ENCODE measurements at places on chromosomes 5 and 9.
A peak's percentile ranks its signal among the peaks of the same experiment; 100 is the strongest.

GRCh38 chr5:61631438-61631941 lies 299.4 kb downstream of the ZSWIM6 start:
- DNase-seq, result no peak

- no peak for DNase-seq
Observed at GRCh38 chr5:158929552-158930218, 170.0 kb downstream of the EBF1 start.

GRCh38 chr5:119951330-119951934 lies 322.1 kb downstream of the FAM170A start:
- DNase-seq, result no peak

DNA sequence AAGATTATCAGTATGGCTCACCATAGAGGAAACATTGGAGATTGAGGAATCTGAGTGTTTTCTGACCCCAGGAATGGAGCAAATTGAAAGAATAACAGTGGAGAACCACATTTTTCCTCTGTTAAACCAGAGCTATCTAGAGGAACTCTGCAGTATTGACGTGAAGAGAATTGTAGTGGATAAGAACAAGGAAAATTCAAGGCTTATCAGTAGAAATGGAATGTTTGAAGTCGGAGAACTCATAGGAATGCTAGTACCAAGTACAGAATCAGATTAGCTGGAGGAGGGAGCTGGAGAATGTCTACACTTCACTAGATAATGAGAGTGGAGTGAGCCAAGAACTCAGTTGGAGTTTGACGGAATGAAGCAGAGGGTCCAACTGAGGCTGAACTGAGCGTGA lies 50.3 kb downstream of the SNCAIP start:
- DNase-seq, result no peak

GRCh38 chr9:120609636-120610035 lies 29.7 kb upstream of the CDK5RAP2 start:
- DNase-seq, result no peak

DNA sequence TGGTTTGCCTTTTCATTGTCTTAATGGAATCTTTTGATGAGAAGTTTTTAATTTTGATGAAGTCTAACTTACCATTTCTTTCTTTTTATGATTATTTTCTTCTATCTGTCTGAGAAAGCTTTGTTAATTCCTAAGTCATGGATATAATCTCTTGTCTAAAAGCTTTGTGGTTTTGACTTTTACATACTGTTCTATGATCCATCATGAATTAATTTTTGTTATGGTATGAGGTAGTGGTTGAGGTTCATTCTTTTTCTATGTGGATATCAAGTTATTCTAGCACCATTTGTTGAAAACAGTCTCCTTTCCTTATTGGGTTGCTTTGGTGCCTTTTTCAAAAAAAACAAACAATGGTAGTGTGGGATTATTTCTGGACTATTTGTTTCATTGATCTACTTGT lies 20.4 kb downstream of the FBXO10 start:
- no peak for DNase-seq

GRCh38 chr5:19555436-19555835 lies 432.6 kb downstream of the CDH18 start:
- no peak for DNase-seq

- DNase-seq, result no peak
Observed at GRCh38 chr5:17802256-17802655, 168.0 kb downstream of the TAF11L14 start.

GRCh38 chr9:99677281-99677680 lies 144.4 kb upstream of the NR4A3 start:
- DNase-seq, result no peak

- no peak for DNase-seq
Observed at GRCh38 chr9:18379073-18379811, 94.7 kb upstream of the ADAMTSL1 start.

- no peak for DNase-seq
Observed at GRCh38 chr9:83512621-83513020, 25.6 kb downstream of the FRMD3 start.

DNA sequence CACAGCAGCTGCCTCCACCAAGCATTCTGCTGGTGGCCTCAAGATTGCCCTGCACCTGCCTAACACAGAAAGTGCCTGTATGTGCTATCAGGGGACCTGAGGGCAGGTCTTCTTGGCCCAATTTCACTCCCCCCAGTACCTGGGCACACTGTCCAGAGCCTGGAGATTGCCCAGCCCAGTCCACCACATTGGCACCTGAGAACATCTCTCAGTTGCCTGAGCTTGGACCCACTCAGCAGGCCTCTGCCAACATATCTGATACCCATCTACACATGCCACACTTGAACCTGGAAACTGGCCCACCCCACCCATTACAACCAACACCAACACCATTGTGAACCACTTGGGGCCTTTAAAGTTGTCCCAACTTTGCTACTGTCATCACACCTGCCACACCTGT lies 1523.1 kb upstream of the CDH9 start:
- no peak for DNase-seq

GRCh38 chr9:36276781-36277181 lies 18.5 kb upstream of the GNE start:
- no peak for DNase-seq

- no peak for DNase-seq
Observed at GRCh38 chr5:126234563-126235195, 188.5 kb upstream of the GRAMD2B start.

DNA sequence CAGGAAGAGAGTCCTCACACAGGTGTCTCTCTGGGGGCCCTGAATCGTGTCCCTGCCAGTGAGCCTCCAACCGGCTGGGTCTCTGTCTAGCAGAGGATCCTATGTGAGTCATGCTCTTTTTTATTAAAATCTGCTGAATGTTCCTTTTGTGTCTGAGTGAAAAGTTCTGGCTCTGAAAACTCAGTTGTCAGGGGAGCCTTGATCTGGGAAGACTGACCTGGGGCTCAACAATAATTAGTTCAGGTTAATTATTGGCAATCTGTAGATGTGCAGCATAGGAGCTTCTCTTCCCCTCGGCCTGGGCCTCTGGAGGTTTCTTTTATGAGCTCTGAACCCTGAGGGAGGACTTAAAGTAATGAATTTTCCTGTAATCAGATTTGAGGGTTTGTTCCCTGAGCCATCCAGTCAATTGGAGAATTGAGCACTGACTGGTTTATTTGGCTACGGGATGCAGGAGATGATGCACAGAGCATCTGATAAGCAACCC lies 45.2 kb downstream of the ALG2 start:
- no peak for DNase-seq

DNA sequence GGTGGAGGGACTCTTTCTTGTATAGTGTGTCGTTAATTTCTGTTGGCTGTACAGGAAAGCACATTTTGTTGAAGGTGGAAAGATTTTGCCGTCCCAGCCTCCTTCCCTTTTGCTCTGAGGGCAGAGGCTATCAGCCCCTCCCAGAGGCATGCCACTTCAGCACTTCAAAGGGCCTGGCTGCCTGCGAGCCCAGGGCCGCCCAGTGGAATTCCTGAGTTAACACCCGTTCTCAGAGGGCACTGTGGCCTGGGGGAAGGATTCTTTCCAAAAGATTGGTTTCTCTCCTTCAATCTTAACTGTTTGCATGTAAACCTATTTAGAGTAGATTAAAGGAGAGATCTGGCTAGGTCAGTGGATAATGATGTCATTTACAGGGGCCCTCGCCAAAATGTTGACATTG lies 238.6 kb downstream of the FANCC start:
- no peak for DNase-seq

- no peak for DNase-seq
Observed at GRCh38 chr9:116189683-116190082, 36.1 kb downstream of the PAPPA start.

GRCh38 chr5:72991394-72991793 lies 35.6 kb downstream of the FCHO2 start:
- DNase-seq, result no peak

GRCh38 chr9:129455151-129455995 lies 165.5 kb downstream of the C9orf50 start:
- DNase-seq, result no peak

- DNase-seq, result no peak
Observed at GRCh38 chr5:6837519-6838110, 124.4 kb downstream of the TENT4A start.

DNA sequence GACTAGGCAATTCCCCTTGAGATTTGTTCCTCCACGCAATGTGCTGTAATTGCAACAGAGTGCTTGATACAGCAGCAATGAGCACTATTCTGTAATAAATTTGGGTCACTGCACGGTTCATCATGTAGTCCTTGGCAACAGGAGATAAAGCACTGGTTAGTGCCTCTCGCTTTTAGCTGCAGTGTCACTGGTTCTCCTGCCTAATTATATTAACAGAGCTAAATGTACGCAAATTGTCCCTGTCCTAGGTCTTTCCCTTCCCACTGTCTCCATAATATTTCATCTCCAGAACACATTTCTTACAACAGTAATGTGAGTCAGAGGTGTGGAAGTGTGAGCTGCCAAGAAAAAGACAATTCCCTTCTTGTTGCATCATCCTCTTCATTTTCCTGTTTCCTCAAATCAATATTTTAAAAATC lies 553.1 kb downstream of the ZNF608 start:
- no peak for DNase-seq

DNA sequence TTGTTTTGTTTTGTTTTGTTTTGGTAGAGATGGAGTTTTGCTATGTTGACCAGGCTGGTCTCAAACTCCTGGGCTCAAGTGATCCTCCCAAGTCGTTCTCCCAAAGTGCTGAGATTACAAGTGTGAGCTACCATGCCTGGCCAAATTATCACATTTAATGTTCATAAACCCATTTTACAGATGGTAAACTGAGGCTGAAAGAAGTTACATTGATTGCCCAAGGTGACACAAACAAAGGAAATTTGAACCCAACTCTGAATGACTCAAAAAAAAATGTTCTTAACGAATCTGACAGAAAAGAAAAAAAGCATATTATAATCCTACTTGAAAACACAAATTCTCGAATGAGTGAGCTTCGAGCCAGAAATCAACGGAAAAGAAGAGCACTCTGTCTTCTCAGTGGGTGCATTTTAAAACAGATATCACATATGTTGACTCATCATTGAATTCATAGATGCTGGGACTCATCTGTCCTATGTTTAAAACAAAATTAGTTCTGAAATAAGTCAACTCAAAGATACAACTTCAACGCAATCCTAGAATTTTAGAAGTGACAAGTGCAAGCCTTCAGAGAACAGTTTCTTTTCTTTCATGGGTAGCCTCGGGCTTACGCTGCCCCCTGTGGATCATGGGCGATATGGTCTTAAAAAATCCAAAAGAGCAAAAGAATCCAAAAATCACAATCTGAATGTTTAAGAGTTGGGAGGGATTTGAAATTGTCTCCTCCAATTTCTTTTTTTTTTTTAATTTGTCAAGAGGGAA lies 28.4 kb downstream of the TIMD4 start:
- peak; percentile 23 for DNase-seq

- no peak for DNase-seq
Observed at GRCh38 chr9:114827641-114828302, 21.9 kb upstream of the TNFSF15 start.

DNA sequence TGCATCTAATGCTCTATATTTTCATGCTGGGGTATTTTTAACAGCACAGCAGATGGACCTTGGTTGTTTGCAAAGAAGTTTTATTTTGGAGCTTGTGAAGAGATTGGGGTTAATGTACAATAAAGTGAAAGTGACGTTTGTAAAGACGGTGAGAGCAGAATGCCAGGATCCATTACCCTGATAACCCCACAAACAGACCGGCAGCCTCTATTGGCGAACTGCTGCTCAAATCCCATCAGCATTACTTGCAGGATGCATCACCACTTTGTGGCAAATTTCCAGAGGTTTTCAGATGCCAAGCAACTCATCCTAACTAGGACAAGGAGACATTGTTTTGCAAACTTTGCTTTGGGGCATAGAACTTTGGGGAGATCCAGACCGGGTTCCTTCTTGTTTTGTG lies 383.3 kb upstream of the ZNF462 start:
- no peak for DNase-seq

DNA sequence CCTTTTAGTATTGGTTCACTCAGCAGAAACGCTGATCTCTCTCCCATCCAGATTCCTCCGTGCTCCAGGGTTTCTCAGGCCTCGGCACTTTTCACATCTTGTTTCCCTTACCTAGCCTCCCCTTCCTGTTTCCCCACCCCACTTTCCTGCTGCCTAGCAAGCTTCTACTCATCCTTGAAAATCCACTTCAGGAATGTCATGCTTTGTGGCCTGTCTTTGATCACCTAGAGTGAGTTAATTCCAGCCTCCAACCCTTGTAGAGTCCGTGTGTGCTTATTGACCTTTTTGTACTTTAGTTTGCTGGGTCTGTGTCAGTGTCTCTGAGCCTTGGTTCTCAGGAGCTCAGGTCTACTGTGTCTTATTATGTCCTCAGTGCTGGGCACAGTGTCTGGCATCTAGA lies 116.6 kb downstream of the AOPEP start:
- DNase-seq, result no peak

GRCh38 chr5:54534191-54535004 lies 16.8 kb downstream of the SNX18 start:
- no peak for DNase-seq

- DNase-seq, result no peak
Observed at GRCh38 chr5:164742025-164742424, 1236.6 kb downstream of the MAT2B start.

DNA sequence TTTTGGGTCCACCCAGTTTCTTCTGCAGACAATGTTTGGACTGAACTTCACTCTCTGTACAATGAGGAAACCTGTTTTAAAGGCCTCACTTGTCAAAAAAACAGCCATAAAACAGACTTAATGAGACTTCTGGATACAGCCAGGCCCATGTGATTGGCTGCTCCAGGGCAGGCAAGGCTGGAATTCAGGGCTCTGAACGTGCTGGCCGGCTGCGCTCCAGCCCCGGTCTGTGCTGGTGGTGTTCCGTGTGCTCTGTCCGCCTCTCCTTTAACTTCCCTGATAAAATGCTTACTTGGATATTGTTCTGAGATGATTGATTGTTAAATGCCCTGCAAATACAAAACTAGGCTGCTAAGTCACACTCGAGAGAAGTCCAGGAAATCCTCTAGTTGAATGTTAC lies 131.2 kb upstream of the KLF4 start:
- DNase-seq, result no peak

DNA sequence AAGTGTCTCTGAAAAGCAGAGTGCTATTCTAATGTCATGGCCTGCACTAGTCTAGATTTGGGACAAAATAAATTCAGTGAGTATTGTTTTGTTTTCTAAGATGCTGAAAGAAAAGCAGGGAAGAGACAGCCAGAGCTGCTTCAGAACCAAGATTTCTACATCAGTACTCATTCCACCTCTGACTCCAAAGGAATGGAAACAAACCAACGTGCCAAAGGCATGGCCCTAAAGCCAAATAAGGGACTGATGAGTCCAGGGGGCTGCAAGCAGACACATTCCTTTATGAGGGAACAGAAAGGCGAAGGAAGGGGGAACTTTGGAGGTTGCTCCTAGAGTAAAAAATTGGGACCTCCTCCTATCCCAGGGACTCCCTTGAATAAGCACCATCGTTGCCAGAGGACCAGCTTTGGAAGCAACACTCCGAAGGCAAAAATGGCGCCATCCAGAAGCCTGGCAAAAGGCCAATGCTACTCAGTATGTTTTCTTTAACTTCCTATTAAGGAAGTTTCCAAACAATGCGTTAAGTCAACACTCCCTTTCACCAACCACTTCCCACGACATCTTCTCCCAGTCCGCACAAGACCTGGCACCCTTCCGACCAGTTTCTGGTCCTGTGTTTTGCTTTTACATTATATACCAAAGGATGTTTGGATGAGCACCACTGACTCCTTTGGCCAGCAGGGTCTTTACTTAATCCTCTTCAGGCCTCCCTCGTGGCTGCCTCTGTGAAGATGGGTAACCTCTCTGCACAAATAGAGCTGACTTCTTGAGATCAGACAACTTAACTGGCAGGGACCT lies 31.6 kb downstream of the ADAM19 start:
- no peak for DNase-seq

Data from activated naive CD8-positive, alpha-beta T cell treated with anti-CD3 and anti-CD28 coated beads, Interleukin-2, amount 50 U/mL, for 16 hours (primary cell).